Hepatocyte (in vitro differentiated cells): ENCODE measurements at places on chromosomes 1 and 21.
A peak's percentile ranks its signal among the peaks of the same experiment; 100 is the strongest.

GRCh38 chr21:26570203-26570602 is 2.9 kb downstream of the CYYR1 start:
- H3K36me3 ChIP-seq: no peaks in the 10 kb centered on the region
- no peak for DNase-seq
- no peaks in the 10 kb centered on the region for H3K4me1 ChIP-seq
- no peak overlapping the region for H3K27ac ChIP-seq

DNA sequence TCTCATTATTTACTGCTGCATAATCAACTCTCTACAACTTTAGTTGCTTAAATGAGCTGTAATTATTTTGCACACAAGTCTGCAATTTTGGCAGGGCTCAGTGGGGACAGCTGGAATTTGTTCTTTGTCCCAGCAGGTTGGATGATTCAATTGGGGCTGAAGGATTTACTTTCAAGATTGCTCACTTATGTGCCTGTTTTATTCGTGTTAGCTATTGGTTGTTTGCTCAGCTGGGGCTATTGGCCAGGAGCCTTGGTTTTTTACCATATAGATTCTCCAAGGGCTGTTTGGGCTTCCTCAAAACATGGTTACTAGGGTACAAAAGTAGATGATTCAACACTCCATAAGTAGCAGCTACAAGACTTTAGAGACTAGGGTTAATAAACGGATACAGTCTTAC is 13.4 kb downstream of the OR10R2 start:
- H3K27me3 ChIP-seq: no peaks in the 10 kb centered on the region
- H3K4me3 ChIP-seq: no peak overlapping the region
- no peaks in the 10 kb centered on the region for H3K36me3 ChIP-seq
- no peak overlapping the region for H3K27ac ChIP-seq
- no peak for DNase-seq
- H3K4me1 ChIP-seq: no peaks in the 10 kb centered on the region

DNA sequence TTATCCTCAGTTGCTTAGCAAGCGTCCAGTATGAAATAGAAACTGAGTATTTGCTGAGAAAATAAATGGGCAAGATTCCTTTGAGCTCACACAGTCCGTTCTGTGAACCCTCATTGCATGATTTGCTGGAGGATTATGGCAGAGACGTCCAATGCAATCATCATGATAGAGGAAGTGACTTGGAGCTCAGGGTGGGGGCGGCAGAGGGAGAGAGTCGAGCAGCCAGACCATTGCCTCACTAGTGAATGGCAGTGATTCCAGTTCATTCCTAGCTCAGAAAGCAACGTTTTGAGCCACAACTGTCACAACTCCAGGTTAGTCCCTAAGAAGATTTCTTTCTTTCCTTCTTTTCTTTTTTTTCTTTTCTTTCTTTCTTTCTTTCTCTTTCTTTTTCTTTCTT is 27.5 kb upstream of the COL9A2 start:
- no peak overlapping the region for H3K4me3 ChIP-seq
- peak; percentile 68 for DNase-seq
- no peaks in the 10 kb centered on the region for H3K27me3 ChIP-seq
- no peak overlapping the region for H3K27ac ChIP-seq
- no peaks in the 10 kb centered on the region for H3K36me3 ChIP-seq
- no peaks in the 10 kb centered on the region for H3K4me1 ChIP-seq

- no peaks in the 10 kb centered on the region for H3K27me3 ChIP-seq
- H3K36me3 ChIP-seq: no peaks in the 10 kb centered on the region
- peak; percentile 67 for DNase-seq
- peak overlapping the region; percentile 23 for H3K27ac ChIP-seq
- no peak overlapping the region for H3K4me3 ChIP-seq
- H3K4me1 ChIP-seq: peaks cover 8% of the 10 kb centered on the region
Measured at GRCh38 chr1:12177999-12178441, 11.2 kb downstream of the TNFRSF1B start.

- no peaks in the 10 kb centered on the region for H3K36me3 ChIP-seq
- DNase-seq: peak; percentile 85
- H3K27ac ChIP-seq: peak overlapping the region; percentile 95
- no peaks in the 10 kb centered on the region for H3K27me3 ChIP-seq
- H3K4me1 ChIP-seq: peaks cover 68% of the 10 kb centered on the region
Measured at GRCh38 chr1:234975122-234975940, 153.3 kb downstream of the TOMM20 start.

- H3K4me1 ChIP-seq: no peaks in the 10 kb centered on the region
- no peaks in the 10 kb centered on the region for H3K27me3 ChIP-seq
- H3K27ac ChIP-seq: no peak overlapping the region
- no peak overlapping the region for H3K4me3 ChIP-seq
- no peak for DNase-seq
Measured at GRCh38 chr1:230441183-230442029, 15.3 kb upstream of the PGBD5 start.

GRCh38 chr1:162009501-162010174 is 14.0 kb downstream of the OLFML2B start:
- H3K27ac ChIP-seq: no peak overlapping the region
- H3K36me3 ChIP-seq: no peaks in the 10 kb centered on the region
- H3K4me1 ChIP-seq: no peaks in the 10 kb centered on the region
- no peaks in the 10 kb centered on the region for H3K27me3 ChIP-seq

DNA sequence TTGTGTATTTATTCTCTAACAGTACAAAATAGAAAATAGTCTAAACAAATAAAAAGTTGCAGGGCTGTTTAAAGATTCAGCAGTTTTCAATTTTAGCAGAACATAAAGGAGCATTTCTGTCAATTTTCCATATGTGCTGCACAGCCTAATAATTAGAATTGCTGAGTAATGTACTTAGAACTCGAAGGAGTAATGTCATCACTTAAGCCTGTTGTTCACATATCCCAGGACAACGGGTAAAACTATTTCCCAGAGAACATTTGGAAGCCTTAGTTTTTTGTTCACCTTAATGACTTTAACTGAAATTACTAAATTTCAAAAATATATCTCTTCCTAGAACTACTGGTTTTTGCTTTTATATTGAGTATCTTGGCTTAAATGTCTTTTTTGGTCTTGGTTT is 81.6 kb downstream of the ZP4 start:
- no peak for DNase-seq
- H3K27me3 ChIP-seq: no peaks in the 10 kb centered on the region
- H3K4me3 ChIP-seq: no peak overlapping the region
- H3K36me3 ChIP-seq: no peaks in the 10 kb centered on the region

GRCh38 chr1:1971017-1971416 is 32.6 kb downstream of the CFAP74 start:
- H3K4me3 ChIP-seq: no peak overlapping the region
- H3K4me1 ChIP-seq: no peaks in the 10 kb centered on the region
- no peak for DNase-seq
- no peak overlapping the region for H3K27ac ChIP-seq
- H3K27me3 ChIP-seq: no peaks in the 10 kb centered on the region
- no peaks in the 10 kb centered on the region for H3K36me3 ChIP-seq

- no peak overlapping the region for H3K4me3 ChIP-seq
- peak overlapping the region; percentile 50 for H3K27ac ChIP-seq
- H3K4me1 ChIP-seq: peaks cover 11% of the 10 kb centered on the region
- peaks cover 12% of the 10 kb centered on the region for H3K27me3 ChIP-seq
- no peak for DNase-seq
Measured at GRCh38 chr1:205583461-205584130, 48.2 kb downstream of the ELK4 start.

DNA sequence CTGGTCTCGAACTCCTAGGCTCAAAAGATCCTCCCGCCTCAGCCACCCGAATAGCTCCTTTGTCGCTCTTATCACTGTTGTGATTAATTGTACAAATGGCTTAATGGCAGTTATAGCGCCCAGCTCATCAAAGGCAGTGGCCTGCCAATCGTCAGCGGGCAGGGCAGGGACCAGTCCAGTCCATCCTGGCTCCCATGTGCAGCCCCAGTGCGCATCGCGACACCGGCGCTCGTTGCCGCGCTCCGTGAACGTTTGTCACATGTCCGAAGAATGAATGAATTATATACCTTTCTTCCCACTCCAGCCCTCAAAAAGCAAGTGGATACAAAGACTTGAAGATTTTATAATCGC is 18.4 kb downstream of the MTX1 start:
- no peaks in the 10 kb centered on the region for H3K27me3 ChIP-seq
- peak overlapping the region; percentile 21 for H3K4me3 ChIP-seq
- DNase-seq: peak; percentile 74
- H3K36me3 ChIP-seq: no peaks in the 10 kb centered on the region
- H3K4me1 ChIP-seq: peaks cover 27% of the 10 kb centered on the region
- peak overlapping the region; percentile 86 for H3K27ac ChIP-seq

- no peak overlapping the region for H3K27ac ChIP-seq
- no peaks in the 10 kb centered on the region for H3K27me3 ChIP-seq
- H3K4me1 ChIP-seq: peaks cover 3% of the 10 kb centered on the region
- no peak for DNase-seq
- H3K4me3 ChIP-seq: no peak overlapping the region
Measured at GRCh38 chr1:66445492-66446181, 88.3 kb upstream of the SGIP1 start.

DNA sequence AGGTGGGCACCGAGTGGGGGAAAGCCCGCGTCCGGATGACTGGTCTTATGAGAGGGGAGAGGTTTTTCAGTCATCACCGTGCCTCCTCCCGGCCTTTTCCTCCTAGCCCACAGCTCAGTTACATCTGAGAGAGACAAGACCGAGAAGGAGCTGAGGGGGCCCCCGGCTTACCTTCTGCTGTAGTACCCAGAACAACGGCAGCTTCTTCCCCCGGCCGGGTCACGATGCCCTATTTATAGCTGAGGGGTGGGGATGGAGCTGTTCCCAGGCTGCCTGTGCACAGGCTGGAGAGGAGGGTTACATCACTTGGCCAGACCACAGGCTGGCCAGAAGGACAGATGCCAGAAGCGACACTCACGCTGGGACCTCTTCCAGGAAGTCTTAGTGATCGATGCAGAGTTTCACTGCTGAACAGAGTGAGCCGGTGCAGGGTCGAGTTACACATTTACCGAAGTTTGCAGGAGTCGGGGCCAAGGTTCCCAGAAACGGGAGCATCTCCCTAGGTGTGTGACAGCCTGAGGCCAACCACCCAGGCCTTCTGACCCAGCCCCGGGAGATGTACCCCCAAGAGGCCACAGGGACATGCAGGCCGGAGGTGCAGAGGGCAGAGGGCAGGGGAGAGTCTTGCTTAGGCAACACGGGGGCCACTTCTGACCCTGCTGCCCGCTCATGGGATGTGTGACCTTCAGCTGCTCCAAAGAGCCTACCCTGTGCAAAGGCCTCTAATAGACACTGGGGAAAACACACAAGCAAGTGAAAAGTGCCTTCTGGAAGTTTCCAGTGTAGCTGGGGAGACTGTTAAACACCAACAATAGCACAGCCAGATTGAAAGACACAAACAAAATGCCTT is at the start of gene AGT:
AGT (minus strand) TSS at position 208 of the 850 bp plus-strand sequence. CDS start 3,299 bp downstream, outside the sequence.
- peaks cover 23% of the 10 kb centered on the region for H3K4me1 ChIP-seq
- H3K36me3 ChIP-seq: no peaks in the 10 kb centered on the region
- peak; percentile 77 for DNase-seq
- no peaks in the 10 kb centered on the region for H3K27me3 ChIP-seq
- no peak within 1 kb of the TSS for H3K4me3 ChIP-seq
- H3K27ac ChIP-seq: peak within 1 kb of the TSS; percentile 80

- no peaks in the 10 kb centered on the region for H3K36me3 ChIP-seq
- H3K27me3 ChIP-seq: no peaks in the 10 kb centered on the region
- no peak overlapping the region for H3K4me3 ChIP-seq
- H3K4me1 ChIP-seq: peaks cover 25% of the 10 kb centered on the region
- H3K27ac ChIP-seq: peak overlapping the region; percentile 53
Measured at GRCh38 chr1:65423884-65424572, 3.6 kb downstream of the LEPR start.

DNA sequence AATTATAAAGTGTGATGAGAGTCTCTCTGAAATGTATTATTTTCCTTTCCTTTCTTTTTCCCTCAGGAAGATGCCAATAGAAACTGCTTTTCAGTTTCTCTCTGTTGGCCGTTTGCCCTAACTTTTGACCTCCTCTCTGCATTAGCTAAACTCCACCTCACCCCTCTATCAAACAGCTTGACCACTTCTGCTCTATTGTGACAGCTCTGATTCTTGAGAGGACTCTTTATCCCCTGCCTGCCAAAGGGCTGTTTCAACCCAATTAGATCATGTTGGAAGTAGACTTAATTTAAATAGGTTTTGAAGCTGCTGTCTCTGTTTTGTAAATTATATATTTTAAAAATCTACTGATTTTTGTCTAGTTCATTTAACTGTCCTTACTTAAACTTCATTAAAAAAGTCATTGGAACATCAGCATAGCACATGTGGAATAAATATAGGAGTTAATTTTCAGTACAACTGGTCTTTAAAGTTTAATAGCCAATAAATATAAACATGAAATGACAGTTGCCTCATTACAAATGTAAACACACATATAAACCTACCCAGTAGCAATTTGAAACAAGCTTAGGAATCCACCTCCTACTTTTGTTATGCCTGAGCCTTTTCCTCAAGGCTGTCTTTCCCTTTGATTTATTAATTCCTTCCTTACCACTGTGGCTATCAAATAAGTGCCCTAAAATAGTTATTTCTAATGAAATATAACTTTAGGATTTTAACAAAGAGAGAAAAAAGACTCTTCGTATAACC is 152.0 kb downstream of the CHRM3 start:
- H3K4me1 ChIP-seq: no peaks in the 10 kb centered on the region
- no peaks in the 10 kb centered on the region for H3K27me3 ChIP-seq
- H3K27ac ChIP-seq: no peak overlapping the region

DNA sequence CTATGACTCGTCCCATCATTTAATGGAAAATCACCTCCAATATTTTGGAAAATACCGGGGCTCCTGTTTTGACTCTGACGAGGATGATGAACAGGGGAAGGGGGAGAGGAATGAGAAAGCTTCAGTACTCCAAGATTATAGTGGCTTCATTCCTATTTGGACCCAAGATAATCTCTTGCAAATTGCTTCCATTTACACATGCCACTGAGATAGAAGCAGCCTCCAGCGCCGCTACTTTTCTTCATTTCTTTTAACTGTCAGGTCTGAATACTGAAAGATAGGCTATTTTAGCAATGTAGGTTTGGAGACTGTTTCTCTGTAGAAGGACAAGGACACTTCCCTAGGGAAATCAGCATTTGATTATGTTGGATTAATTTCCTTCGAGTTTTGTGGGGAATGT is 565 bp upstream of the GRIK1 start:
- no peaks in the 10 kb centered on the region for H3K4me1 ChIP-seq
- no peaks in the 10 kb centered on the region for H3K36me3 ChIP-seq
- no peak overlapping the region for H3K27ac ChIP-seq

DNA sequence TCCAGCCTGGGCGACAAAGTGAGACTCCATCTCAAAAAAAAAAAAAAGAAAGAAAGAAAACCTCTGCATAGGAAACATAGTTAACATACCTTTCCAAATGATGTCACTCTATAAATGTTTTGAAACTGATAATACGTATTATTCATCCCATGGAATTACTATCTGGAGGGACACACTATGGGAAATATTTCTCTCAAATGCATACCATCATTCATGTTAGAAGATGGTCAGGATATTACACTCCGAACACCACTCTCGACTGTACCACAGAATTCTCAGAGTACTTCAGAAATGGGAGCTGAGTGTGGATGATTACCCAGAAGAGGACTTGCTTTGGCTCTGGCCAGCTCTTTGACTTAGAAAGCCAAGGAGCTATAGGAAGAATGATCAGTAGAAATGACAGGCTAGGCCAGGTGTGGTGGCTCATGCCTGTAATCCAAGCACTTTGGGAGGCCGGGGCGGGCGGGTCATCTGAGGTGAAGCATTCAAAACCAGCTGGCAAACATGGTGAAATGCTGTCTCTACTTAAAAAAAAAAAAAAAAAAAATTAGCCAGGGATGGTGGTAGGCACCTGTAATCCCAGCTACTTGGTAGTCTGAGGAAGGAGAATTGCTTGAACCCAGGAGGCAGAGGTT is 5.2 kb upstream of the LIN28A start:
- no peak overlapping the region for H3K4me3 ChIP-seq
- no peaks in the 10 kb centered on the region for H3K36me3 ChIP-seq
- no peak overlapping the region for H3K27ac ChIP-seq
- DNase-seq: no peak

GRCh38 chr1:8094481-8095241 is 68.6 kb upstream of the ERRFI1 start:
- H3K27ac ChIP-seq: peak overlapping the region; percentile 92
- H3K27me3 ChIP-seq: no peaks in the 10 kb centered on the region
- no peak overlapping the region for H3K4me3 ChIP-seq
- no peaks in the 10 kb centered on the region for H3K36me3 ChIP-seq
- peaks cover 40% of the 10 kb centered on the region for H3K4me1 ChIP-seq
